Upper lobe of right lung (tissue), 1 donor: ENCODE measurements at places on chromosomes 3 and 15. TPM values are rescaled to one million over a fixed set of nuclear protein-coding genes. Genes with fewer than 3 reads are reported as not detected.

Gene GOLGA6L24
- not detected for total RNA-seq

Gene MKRN2OS
- total RNA-seq = not detected

Gene BNC1
- total RNA-seq = 3.1 TPM

- no peak for DNase-seq
These were observed 145.7 kb upstream of the KCNH8 start for GRCh38 chr3:19002606-19003005.

Gene ZNF385D
- 9.4 TPM for total RNA-seq

Gene RBP2
- total RNA-seq = 2.1 TPM

Gene ARGFX
- total RNA-seq = not detected

Gene HEMK1
- 28.3 TPM for total RNA-seq

DNA sequence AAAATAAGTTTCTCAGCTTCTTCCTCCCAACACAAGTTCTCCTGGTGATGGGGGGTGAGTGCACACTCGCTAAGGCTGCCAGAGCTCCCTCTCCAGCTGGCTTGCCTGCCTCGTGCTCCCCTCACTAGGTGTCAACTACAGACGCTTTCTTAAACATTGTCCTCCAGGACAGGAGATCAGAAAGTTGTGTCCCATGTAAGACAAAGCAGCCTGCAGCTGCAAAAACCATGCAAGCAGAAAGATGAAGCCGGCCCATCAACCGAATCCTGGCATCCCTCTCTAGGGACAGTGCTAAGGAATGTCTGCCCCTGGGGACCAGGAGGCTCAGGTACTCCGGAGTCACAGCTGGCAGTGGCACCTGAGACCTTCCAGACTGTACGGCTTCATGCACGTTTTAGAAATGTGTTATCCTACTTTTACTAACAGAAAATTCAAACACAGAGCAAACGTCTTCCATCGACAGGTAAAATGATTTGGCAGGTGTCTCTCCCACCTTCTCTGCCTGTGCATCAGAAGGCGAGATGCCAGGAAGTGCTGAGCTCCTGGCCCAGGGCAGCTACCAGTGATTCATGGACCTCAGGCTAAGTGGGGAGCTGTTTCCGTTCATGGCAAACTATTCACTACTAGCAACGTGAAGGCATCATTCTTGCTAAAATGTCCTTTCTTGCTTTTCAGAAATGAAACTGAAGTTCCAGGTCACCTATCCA, 246.1 kb downstream of the ADAMTS17 start:
- DNase-seq = no peak

Gene INKA1
- total RNA-seq = 6.6 TPM

Gene TMEM212
- not detected for total RNA-seq

DNA sequence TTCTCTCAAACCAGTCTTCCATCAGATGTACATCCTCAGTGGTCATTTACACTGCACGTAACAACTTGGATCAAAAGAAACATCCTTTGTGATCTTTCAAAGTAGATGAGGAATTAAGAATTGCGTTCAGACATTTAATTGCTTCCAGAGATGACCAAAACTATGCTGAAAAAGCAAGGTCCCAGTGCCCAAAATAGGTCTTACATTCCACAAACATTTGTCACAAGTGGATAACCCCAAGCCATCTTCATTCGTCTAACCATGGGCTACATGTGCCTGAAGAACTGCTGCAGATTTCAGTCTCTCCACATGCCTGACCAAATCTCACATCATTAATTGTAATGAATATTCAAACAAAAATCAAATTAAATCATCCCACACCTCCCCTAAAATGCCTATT, 273.6 kb downstream of the SHOX2 start:
- DNase-seq = no peak

DNA sequence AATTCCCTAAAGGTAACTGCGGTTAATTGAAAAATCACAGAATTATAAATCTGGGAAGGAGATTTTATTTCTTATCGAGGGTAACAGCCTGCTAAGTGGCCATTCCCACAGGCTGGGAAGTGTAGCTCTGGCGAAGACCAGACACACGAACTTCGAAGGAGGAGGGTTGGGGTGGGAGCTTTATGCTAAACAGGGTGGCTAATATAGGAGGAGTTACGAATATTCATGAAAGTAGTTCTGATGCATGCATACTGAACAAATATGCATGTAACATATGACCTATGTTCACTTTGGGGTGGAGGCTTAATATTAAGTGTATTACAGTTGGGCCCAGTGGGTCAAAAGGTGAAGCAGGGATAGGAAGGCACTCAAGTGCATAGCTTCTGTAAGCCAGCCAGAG, 221.6 kb downstream of the FGF12 start:
- no peak for DNase-seq

GRCh38 chr15:77782691-77783090, 150.0 kb upstream of the LINGO1 start:
- DNase-seq = no peak

Gene SAMMSON
- total RNA-seq = not detected

- DNase-seq = no peak
These were observed 130.1 kb upstream of the PRICKLE2 start for GRCh38 chr3:64355401-64355807.

DNA sequence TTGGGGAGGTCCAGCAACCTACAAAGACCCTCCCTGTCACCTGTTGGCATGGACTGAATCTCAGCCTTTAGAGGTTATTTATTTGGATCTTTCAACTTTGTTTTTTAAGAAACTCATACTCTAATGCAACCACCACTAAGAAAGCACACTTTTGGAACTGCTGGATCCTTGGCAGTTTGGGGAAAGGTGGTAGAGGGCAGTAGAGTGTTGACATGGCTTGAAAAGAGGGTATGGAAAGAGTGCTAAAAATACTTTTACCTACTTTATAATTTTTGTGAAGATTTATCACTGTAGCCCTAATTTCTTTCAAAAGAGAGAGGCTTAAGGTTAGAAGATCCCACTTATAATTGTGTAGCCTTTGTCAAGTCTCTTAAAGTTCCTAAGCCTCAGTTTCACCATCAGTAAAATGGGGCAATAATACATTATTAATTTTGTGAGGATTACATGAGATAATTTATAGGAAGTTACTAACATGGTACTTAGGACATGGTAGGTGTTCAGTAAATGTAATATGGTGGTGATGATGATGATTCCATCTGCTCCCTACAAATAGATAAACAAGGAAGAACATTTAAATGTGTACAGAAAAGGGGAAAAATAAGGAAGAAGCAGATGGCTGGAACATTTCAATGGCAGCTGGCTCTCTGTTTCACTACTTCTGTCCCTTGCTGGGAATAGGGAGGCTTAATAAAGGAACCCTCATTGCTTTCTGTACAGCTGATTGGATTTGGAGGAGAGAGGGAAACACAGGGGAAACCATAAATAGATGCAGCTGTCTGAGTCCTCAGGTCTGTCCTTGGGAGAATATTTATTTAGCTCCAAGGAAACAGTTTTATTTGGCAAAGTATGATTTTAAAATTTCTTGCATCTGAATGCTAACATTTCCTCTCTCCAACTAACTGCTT, 208.4 kb upstream of the ADAMTS9 start:
- DNase-seq = no peak

DNA sequence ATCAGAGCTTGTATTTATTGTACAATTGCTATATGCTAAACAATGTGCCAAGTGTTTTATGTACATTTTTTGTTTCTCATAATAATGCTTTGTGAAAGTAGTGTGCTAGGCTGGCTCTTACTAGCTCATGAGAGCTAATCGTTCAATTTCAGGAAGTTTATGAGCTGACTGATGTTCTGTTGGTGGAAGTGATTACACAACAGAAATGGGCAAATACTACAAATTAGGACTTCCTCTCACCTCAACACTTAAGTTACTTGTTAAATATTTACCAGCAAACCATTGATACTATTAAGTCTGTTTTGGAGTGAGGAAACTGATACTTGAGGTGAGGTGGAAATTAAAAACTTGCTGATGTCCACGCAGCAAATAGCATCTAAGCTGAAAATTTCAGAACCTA, 32.3 kb downstream of the SLC9C1 start:
- no peak for DNase-seq

GRCh38 chr15:31333820-31334219, 7.2 kb downstream of the KLF13 start:
- peak; percentile 26 for DNase-seq

Gene POPDC2
- total RNA-seq = 2.7 TPM

GRCh38 chr3:71602256-71602655, 18.7 kb upstream of the FOXP1 start:
- no peak for DNase-seq

DNA sequence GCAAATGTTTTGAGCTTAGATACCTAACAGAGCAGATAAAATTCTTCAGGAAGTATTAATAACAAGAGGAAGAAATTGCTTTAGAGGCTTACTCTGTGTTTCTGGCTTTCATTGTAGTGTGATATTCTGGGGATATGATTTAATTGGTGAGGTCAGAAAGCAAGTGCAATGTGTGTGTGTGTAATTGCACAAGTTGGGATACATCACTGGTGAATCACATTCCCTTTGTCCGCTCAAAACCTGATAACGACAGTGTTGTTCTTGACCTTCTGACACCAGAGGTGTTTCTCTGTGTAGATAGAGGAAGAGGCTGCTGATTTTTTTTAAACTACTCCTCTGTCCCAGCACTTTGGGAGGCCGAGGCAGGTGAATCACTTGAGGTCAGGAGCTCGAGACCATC, 161.1 kb downstream of the CACNA2D3 start:
- no peak for DNase-seq

Gene SLC24A5
- 0.84 TPM for total RNA-seq
